ENCODE measurements at places on chromosomes 1 and 21.

DNA sequence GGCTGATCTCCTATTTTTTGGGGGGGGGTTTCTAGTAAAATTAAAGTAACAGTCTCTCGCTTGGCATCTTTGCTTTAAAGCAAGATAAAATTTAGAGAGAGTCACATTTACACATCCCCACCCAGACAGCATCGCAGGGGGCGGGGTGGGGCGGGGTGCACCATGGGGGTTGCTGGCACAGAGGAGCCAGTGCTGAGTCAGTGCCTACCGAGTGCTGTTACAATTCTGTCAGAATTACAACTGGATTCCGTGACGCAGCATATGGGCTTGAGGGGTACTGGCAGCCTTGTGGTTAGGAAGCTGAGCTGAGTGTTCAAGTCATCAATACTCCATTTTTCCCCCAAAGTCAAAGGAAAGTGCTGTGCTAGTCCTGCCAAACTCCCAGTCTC is 175.9 kb downstream of the PRDM16 start:
- no peak for DNase-seq

DNA sequence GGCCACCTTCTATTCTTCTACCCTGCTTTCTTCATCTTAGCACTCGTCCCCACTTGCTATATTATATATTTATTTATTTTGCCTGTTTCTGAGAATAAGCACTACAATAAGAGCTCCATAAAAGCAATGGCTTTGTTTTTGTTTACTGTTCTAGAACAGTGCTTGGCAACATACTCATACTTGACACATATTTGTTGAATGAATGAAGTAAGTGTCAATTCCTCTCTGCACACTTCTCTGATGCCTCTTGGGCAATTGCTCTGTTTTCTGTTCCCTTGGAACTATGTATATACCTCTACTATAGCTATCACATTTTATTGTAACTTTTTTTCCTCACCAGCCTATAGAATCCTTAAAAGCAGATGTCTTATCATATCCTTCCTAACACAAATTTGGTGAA is 7.5 kb upstream of the SLC19A2 start:
- DNase-seq = no peak

DNA sequence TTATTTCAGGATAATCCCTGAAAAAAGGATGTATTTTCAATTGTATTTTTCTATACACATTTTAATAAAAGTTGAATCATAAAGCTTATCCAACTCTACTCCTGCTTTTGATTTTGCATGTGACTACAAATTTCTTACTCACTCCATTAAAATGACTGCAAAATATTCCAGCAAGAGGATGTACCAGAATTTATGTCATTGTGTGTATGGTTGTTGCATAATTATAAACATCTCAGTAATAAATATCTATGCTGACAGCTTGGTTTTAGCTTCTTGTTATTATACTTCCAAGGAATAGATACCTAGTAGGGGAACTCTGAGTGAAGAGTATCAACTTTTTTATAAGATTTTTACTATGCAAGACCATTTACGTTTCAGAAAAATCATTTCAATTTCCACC is 463.2 kb upstream of the RUNX1 start:
- no peak for DNase-seq

GRCh38 chr1:156063997-156064285 is 3.0 kb downstream of the RAB25 start:
- no peak for DNase-seq

DNA sequence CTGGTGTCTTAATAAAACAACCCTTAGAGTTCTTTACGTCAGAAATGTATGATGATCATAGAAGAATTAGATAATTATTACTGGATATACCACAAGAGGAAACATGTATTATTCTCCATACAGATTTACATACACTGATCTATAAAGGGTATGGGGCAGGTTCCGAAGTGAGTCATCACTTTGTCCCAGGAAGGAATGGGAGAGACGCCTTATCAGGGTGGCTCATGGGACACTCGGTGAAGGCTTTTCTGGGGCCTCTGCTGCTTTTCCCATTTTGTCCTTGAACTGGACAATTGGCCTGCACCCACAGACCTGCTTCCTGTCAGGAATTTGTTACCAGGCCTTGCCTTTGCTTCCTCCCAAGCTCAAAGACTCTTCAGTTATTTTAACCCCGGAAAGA is 233.8 kb upstream of the RUNX1 start:
- no peak for DNase-seq

GRCh38 chr21:14617040-14617393 is 70.9 kb upstream of the SAMSN1 start:
- no peak for DNase-seq

- no peak for DNase-seq
Observed at GRCh38 chr1:229349463-229350385, 6.9 kb upstream of the CCSAP start.

- DNase-seq = no peak
Observed at GRCh38 chr1:84890566-84890965, 2.4 kb downstream of the LPAR3 start.

- no peak for DNase-seq
Observed at GRCh38 chr1:31765041-31765467, 914 bp upstream of the ADGRB2 start.

DNA sequence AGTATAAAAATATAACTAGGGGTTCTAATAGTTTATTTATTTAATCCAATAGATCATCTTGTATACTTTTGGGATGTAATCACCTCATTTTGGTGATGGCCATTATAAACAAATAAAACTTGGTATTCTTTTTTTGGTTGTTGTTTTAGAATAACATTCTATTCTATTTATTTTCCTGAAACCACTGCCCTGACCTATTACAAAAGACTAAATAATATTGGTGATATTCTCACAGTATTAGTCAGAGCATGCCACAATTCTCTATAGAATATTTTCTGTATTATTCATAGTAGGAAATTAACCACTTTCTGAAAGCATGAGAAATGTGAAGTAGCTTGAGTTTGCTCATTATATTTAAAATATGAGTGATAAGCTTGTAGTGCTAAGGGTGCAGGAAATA is 54.1 kb upstream of the LRRC7 start:
- DNase-seq = no peak

GRCh38 chr21:45118099-45118498 is 43.7 kb downstream of the ADARB1 start:
- no peak for DNase-seq

DNA sequence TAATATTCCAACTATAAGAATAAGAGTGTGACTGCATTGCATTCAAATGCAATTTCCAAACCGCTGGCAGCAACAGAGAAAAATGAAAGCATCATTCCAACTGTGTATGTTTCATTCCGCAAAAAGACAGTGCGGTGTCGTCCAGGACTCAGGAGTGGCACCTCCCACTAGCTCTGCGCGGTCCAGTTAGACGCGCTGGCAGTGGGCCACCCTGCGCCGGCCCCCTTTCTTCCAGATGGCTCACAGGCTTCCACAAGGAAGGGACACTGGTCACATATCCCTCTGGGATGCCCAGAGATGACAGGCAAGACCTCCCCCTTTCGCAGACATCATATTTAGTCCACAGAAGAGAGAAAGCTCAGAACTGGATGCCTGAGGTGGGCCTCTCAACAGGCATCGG is 11.9 kb downstream of the WRAP73 start:
- DNase-seq = no peak

DNA sequence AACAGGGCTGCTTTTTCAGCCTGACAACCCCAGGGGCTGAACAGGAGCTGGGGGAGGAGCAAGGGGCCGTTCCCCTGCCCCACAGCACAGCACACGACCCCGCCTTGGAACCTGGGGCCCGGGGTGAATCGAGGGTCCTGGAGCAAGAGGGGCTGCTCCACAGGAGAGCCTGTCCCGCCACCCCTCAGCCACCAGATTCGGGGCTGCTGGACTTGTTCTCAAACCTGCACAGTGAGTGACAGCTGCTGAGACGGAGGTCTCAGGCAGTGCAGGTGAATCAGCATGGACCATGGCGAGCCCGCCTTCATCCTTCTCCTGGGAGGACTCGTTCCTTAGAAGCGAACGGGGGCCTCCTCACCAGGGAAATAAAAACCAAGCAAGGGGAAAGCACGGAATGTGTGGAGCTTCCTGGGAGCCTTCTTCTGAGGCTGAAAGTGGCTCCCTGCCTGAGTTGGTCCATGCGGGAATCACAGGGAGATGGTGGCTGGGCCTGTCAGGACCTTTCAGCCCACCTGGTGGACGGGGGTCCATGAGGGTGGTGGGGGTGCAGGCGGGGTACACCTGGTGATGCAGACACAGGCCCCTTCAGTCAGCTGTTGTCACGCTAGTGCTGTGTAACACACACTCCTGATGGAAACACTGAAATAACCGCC is 125.4 kb downstream of the SIK1 start:
- DNase-seq = no peak

- no peak for DNase-seq
Observed at GRCh38 chr1:28973596-28974421, 59.4 kb downstream of the EPB41 start.

DNA sequence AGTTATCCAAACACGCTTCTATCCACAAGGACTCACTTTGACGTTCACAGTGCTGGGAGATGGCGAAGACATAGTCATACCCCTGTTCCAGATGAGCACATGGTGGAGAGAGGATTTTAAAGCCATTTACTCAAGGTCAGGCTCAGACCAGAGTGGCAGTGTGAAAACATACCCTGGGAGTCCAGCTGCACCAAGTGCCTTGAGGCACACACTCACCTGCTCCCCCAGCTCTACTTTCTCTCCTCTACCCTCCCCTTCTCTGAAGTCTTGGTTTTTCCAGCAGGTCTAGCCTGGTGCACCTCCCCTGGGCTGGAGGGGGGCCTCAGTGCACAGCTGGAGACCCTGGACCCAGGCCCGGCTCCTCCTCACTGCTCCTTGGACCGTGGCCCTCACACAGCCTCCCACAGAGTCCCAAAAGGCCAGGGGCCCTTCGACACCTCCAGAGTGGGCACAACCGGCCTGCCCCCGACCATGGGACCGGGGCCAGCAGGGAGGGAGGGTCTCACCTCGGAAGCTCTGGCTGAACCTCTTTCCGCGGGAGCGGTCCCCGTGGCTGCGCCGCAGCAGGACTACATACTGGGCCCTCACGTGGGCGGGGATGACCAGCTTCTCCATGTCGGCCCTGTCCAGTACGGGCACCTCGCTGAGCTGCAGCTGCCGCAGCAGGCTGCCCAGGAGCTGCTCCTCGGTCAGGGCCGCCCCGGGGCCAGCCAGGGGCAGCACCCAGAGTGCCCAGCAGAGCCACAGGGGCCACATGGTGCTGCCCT is 452 bp downstream of the LEFTY2 start:
- DNase-seq = no peak

GRCh38 chr1:112713466-112714312 is 1.4 kb downstream of the PPM1J start:
- DNase-seq = no peak

- no peak for DNase-seq
Observed at GRCh38 chr1:85947186-85947585, 209.4 kb downstream of the COL24A1 start.

- DNase-seq = no peak
Observed at GRCh38 chr1:147673406-147673805, 3.1 kb upstream of the ACP6 start.

DNA sequence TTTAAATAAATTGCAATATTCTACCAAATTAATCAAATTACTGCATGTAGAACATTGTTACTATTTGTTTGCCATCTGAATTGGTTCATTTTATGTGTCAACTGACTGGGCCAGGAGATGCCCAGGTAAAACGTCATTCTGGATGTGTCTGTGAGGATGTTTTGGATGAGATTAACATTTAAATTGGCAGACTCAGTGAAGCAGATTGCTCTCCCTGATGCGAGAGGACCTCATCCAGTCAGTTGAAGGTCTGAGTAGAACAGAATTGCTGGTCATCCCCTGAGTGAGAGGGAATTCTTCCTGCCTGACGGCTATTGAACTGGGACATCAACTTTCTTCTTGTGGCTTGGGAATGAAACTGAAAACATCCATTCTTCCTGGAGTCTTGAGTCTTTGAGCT is 122.0 kb upstream of the GREM2 start:
- DNase-seq = no peak

DNA sequence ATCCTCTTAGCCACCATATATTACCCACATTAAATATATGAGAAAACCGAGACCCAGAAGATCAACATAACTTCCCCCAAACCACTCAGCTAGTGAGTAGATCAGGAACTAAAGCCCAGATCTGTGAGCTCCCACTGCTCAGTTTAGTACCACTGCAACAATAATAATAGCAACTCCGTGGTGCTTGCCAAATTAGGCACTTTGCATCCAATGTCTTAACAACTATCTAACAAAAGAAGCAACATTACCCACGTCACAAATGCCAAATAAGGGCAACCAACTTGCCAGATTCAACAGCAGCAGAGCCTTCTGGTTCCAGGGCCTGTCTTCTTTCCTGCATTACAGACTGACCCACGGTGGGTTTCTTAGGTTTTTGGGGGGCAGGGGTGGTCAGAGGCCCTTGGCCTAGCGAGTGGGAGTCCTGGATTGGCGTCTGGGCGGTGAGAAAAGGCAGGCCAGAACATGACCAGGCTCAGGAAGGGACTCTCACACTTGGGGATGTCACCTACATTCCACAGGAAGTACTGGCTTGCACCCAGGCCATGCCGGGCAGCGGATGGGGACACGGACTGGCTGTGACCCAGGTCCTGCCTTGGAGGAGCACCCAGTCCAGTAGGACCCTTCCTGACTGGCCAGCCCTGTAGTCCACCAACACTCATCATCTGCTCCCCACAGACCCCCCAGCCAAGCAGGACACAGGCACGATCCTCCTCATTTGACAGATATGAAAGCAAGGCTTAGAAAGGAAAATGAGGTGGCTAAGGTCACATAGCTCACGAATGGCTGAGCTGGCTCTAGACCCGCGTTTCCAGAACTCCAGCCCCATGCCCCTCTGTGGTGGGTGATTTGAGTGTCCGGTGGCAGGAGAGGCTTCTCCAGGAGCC is 4.6 kb downstream of the HCRTR1 start:
- DNase-seq = no peak

DNA sequence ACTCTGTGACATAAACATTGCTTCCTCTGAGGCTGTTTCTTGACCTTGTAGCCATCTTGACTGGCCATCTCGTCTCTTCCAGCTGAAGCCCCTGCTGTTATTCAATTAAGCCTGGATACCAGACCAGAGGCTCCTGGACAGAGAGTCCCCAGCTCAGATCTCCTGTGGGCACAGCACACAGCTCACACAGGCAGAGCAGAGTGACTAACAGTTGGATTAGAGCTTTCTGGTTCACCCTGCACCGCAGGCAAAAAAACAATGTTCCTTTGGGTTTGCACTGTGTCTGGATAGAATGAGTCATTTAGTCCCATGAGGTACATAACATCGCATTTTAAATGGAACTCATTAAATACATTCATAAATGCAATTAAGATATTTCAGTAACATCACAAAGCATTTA is 33.4 kb upstream of the USH2A start:
- no peak for DNase-seq
